Pons (tissue), 1 donor: ENCODE measurements at places on chromosomes 11 and 22.

DNA sequence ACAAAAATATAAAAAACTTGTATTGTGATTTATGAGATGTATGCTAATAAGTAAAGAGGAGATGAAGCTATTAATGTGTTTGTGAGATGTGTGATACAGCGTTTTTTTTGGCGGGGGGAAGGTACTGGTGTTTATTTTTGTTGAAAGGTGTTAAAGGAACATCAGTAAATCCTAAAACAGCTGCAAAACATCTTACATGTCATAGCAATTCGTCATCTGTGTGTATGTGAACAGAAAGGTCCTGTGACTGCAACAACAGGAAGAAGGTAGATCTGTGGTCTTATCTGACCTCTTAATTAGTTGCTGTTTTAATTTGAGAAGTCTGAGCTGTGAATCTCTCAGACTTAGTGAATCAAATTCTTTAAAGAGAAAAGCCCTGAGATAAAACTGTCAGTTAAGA lies 1041.1 kb downstream of the JRKL start:
- no peak for DNase-seq

- peak; percentile 46 for DNase-seq
These were observed 14.5 kb downstream of the ACP2 start for GRCh38 chr11:47233989-47234668.

GRCh38 chr11:70072861-70073755 lies 5.0 kb upstream of the ANO1 start:
- DNase-seq = no peak

DNA sequence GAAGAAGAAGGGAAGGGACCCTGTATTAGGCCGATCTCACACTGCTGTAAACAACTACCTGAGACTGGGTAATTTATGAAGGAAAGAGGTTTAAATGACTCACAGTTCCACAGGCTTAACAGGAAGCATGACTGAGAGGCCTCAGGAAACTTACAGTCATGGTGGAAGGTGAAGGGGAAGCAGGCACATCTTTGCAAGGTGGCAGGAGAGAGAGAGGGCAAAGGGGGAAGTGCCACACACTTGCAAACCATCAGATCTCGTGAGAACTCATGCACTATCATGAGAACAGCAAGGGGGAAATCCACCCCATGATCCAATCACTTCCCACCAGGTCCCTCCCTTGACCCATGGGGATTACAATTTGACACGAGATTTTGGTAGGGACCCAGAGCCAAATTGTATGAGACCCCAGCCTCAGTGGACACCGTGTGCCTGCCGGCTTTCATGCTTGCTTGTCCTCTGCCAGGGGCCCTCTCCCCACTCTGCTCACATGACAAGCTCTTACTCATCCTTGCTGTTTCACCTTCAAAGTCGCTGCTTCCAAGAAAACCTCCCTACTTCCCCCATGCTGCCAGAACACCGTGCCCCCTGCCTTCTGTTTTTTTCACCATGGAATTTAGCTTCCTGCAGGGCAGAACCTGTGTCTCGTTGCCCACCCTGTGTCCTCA lies 23.3 kb upstream of the PPFIA1 start:
- no peak for DNase-seq

DNA sequence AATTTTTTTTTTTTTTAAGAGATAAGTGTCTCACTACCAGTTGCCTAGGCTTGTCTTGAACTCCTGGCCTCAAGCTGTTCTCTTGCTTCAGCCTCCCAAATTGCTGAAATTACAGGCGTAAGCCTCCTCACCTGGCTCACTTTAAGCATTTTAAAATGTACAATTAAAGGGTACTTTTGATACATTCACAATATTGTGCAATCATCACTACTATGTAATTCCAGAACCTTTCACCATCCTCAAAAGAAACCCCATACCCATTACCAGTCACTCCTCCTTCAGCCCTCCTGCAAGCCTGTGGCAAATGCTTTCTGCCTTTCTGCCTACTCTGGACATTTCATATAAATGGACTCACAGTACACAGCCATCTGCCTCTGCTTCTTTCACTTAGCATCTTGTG lies 34.5 kb upstream of the WT1 start:
- DNase-seq = no peak

DNA sequence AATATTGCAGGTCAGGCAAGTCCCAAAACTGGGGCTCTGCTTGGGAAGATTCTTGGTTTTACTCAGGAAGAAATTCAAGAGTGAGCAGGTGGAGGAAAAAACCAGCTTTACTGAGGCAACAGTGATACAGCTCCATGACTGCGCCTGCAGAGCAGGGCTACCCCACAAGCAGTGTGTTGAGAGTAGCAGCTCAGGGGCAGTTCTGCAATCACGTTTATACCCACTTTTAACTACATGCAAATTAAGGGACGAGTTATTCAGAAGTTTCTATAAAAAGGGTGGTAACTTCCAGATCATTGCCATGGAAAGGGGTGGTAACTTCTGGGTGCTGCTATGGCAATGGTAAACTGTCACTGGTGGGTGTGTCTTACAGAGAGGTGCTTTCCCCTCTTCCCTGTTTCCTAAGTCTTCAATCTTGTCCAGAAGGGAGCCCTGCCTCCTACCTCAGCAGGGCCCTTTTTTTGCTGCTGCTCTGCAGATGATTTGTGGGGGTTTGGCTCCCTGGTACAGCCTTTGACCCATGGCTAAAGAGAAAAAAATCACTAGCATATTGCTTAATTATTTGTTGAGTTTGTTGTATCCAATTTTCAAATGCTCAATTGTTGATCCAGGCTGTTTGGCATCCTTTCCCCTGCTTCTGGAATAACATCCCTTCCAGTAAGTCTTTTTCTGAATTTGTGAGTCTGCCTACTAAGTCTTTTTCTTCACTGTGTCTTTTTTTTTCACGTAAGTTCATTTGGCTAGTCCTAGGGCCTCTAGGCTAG lies 30.0 kb upstream of the ME3 start:
- DNase-seq = no peak

DNA sequence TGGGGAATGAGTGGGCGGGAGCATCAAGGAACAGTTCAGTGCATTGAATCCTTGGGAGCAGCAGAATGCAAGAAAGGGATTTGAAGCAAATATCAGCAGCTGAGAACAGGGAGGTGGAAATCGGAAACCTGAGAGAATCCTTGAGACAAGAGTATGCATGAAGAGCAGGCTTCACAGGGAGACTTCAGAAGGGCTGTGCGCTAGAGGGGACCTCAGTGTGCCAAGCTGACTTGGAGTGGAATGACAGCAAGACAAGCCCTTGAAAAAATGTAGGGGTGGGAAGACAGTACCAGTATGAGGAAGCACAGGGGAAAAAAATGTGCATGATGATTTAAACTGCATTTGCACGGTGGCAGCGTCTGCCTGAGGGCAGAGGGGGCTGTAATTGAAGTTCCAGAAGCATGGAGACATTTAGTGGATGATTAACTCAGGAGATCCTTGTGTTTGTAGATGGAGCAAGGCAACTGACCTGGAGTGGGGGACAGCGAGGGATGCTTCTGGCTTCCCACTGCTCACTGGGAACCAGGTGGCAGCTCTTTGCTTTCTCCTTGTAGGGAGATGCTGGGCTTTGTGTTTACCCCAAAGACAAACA lies 204.9 kb upstream of the PLET1 start:
- no peak for DNase-seq

- DNase-seq = no peak
These were observed 79.2 kb downstream of the TRMU start for GRCh38 chr22:46414704-46415103.

GRCh38 chr11:18707811-18708340 lies 9.3 kb downstream of the TMEM86A start:
- no peak for DNase-seq

DNA sequence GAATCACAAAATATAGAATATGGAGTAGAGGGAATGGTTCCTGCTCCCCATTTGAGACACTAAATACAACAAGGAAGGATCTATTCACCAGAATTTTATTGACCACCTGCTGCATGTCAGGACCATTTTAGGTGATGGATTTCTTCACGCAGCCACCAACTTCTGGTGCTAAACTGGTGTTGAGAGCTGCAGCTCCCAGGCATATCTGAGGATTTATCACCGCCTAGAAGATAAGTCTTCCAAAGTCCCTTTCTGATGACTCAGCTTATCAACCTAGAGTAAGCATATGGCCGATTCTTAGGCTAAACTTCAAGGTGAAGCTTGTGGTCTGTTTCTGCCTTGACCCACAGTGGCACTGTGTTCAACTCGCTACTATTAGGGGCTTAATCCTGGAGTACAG lies 6.7 kb downstream of the DDI1 start:
- no peak for DNase-seq

DNA sequence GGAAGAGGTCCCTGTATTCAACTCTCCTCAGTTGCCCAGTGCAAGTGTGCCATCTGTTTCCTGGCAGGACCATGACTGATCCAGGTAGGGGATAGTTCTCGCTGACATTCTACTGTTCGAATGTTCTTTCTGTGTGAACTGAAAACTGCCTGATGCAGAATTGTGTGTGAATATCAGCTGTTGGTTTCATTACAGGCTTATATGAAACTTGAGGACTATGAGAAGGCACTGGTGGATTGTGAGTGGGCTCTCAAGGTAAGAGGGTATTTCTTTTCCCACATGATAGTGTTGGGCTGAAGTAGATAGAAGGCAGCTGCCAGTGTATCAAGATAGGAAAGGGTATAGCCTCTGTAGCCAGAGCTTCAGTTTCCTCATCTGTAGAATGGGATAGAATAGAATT lies 15.3 kb downstream of the TTC12 start:
- DNase-seq = no peak

GRCh38 chr11:129620237-129621104 lies 195.2 kb upstream of the TMEM45B start:
- no peak for DNase-seq

DNA sequence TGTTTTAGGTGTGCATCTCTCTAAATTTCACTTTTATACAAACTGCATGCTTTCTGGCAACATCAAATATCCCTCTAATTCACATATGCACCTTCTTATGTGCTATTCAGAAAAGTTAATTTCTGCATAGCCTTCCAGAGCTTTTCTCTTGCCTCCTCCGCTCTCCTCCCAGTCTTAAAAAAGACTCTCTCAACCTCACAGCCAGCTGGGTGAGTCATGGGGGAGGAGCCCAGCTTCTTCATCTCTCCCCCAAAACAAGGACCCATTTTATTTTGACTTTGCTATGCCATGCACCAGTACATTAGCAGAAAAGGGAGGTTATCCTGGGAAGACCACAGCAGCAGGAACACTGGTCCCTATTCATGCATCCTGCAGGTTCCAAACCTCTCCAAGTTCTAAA lies 234.4 kb downstream of the KCNA4 start:
- DNase-seq = no peak

DNA sequence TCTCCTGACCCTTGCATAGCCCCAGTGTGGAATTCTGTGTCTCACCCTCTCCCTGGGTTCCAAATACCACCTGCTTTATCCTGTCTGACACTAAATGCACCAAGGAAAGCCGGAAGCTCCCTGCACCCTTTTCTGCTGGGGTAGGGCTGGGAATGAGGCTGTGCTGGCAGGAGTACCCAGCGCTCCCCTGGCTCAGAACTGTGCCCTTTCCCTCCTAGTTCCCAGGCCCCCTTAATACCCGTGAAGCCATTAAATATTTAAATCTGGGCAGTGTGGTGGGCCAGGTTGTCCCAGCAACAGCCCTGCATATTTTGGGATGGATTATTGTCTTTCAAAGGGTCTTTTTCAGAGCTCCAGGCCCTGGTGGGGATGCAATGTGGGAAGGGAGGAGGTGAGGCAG lies 63.0 kb downstream of the TP53I11 start:
- DNase-seq = no peak

DNA sequence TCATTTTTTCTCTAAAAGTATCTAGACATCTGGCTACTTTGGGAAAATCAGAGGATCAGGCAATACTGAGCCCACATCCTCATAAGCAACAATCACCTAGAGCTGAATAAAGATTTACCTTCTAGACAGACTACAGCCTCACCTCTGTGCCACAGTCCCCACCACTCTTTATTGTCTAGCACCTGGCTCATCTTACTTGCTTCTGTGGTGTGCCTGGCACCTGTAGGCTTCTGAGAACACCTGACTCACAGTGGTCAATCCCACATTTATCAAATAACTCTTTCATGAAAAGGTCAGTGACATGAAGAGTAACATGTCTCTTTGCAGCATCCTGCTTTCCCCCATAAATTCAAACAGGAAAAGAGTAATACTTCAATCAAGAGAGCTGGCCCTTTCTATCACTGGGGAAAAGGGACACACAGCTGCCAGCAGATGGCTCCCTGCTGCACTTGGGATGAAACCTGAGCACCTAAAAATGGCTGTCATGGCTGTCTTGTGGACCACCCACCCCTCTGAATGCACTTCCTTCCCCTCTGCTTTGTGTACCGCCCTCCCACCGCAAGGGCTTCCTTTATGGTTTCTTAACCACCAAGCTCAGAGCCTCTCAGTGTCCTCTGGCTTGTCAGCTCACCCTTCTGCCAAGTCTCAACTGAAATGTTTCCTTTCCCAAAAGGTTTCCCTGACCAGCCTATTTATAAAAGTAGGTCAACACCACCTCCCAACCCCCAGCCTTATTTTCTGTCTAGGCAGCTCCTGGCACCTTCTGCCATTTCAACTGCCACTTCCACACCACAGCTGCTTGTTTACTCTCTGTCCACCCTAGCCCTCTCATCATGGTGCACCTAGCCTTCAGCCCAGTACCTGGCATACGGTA lies 9.3 kb downstream of the TFIP11 start:
- DNase-seq = peak; percentile 47

DNA sequence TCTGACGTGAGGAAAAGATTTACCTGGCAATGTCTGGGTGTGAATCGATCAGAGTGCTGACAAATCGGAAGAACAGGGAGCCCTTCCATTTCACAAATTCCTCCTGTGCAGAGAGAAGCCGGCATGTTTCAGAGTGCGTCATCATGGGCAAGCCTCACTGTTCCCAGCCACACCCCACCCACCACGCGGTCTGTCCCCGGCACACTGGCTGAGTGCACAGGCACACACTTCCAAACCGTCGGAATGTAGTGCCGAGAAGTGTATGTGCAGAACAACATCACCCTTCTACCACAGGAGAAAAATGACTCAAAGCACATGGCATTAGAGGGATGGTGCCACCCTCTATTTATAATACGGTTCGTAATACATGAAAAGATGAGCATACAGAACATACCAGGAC lies 47.5 kb downstream of the NCAPD3 start:
- no peak for DNase-seq

- peak; percentile 43 for DNase-seq
These were observed 155.2 kb downstream of the MAML2 start for GRCh38 chr11:96187822-96188221.

GRCh38 chr11:34148504-34149165 lies 43.2 kb downstream of the NAT10 start:
- peak; percentile 41 for DNase-seq

- no peak for DNase-seq
These were observed 13.2 kb downstream of the ASPHD2 start for GRCh38 chr22:26442086-26442756.

- DNase-seq = no peak
These were observed 160.6 kb upstream of the BDNF start for GRCh38 chr11:27860811-27861210.

DNA sequence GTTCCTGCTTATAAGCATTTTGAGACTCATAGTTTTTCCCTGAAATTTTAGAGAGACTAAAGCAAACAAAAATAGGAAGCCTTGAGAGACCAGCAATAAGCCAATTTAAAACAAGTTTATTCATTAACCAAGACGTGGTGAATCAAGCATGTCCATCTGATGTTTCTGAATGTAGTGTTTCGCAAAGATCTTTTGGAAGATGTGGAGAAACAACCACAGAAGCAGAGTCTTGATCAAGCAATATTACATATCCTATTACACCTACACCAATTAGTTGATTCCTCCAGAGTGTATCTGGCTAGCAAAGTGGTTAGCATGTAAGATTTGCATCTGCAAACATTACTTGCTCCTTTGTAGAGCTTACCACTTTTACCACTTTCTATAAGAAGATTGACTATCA lies at the start of gene OVCH2:
Gene OVCH2, minus strand, starts transcription at position 101 of the 400 bp plus-strand sequence. Its CDS starts 83 bp downstream, at position 18.
- no peak for DNase-seq
